ENCODE measurements at places on chromosomes 16 and 17.

DNA sequence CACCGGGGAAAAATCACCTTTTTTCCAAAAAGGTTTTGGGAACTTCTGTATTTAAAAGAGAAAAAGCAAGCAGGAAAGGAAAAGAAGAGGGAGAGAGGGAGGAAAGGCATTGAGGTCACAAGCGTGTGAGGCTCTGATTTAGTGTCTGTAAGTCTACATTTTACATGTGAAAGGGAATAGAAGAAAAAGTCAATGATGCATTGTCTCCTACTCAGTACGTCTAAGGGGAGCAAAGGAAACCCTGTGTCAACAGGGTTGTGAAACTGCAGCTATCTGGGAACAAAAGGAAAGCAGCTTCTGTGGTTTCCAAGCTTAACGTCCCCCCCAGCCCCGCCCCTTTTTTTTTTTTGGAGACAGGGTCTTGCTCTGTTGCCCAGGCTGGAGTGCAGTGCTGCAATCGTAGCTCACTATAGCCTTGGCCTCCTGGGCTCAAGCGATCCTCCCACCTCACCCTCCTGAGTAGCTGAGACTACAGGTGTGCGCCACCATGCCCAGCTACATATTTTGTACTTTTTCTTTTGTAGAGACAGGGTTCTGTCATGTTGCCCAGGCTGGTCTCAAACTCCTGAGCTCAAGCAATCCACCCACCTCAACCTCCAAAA, 1.8 kb upstream of the CDC42EP4 start:
- no peak for DNase-seq

- peak; percentile 61 for DNase-seq
Measured at GRCh38 chr16:2953706-2954627, 10.1 kb upstream of the KREMEN2 start.

GRCh38 chr16:53937161-53937880, 233.4 kb downstream of the FTO start:
- DNase-seq, result no peak

DNA sequence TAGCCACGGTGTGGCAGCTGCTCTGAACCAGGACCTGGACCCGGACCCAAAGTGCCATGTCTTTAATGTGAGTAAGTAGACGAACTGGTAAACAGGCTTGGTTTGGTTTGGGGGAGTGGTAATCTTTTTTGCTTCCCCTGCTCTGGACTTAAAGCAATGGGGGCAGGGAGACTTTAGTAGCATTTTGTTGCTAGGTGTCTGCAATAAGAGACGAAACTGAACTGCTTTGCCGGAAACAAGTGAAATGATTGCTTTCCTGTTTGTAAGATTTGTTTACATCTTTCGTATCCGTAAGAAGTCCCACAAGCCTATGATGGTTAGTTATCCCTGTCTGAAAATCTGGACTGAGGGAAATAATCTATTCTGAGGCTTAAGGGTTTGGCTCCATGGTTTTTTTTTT, 21.5 kb downstream of the PRCD start:
- no peak for DNase-seq

DNA sequence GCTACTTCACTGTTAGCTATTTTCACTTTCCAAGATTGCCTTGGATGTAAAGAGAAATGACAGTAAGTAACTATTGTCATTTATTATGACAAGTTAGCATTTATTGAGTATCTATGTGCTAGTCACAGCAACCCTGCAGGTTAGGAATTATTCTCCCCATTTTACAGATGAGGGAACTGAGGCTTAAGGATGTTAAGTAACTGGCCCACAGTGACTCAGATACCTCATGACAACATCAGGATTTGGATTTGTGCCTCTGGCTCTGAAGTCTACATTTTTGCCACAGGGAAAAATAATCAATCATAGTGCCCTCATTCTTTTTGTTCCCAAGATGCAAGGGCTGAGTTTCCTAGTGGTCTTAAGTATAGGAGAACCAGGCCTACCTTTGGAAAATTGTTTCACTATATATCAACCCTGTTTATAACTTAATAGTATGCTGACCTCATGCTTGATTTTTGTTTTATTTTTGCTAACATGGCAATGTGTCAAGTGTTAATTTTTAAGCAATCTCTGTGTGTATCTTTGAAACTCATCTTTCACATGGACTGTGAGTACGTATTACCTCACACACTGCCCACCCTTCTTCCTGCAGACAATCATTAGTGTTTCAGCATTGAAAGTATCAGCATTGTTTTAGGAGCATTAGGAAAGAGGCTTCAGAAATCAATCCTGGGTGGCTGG, 105.0 kb downstream of the TANGO6 start:
- no peak for DNase-seq

- peak; percentile 61 for DNase-seq
Measured at GRCh38 chr17:77212833-77213777, 72.3 kb downstream of the SEC14L1 start.

- no peak for DNase-seq
Measured at GRCh38 chr17:50853781-50854180, 12.4 kb downstream of the TOB1 start.

DNA sequence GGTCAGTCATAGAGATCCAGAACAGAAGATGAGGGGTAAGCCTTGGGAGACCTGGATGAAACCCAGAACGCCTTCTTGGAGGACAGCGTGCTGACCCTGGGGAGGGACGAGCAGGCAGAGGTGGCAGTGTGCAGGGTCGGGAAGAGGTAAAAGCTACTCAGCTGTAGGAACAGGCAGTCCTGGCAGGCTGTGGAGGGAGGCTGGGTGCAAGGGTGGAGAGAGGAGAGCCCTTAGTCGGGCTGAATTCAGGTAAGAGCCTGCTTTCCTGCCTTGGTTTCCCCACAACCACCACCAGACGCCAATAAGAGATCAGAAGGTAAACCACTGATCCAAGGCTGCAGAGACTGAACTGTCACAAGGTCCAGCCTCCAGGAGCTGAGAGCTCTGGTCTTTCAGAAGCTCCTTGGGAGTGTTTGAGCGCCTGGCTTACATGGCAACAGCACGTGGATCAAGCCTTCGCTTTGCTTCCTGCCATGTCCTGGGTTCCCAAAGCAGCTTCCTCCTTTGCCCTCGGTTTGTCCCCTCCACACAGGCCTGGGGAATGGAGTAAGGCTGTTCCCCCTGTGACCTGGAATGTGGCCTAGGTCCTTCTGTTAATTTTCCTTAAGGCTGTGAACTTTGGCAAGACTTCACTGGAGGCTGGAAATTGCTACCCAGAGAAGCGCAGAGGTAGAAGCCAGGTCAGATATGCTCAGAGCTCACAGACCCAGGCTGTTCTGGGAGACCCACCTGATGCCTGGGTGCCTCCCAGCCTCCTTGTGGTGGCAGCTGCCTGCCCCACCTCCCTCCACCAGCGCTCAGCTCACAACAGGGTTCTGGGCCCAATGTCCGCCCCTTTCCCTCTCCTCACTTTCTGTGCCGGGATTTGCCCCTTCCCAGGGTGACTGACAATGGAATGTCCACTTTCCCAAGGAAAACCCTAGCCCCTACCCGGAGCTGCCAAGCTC, 3.9 kb upstream of the PDK2 start:
- DNase-seq, result no peak

DNA sequence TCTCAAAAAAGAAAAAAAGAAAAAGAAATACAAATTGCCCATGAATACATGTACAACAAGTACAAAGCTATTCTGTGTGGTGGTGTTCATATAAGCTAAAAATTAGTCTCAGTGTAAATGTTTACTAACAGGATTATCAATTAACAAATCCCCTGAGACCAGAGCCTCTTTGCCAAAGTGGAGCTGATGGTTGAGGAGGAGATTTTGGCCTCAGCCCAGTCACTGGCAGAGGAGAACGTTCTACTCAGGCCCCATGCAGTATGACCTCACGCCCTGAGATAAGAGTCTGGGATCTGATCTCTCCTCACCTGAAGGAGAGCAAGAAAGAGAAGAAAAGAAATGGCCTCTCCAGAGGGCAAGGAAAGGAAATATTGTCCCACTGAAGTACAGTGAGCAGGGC, 35.5 kb upstream of the NOL11 start:
- no peak for DNase-seq

DNA sequence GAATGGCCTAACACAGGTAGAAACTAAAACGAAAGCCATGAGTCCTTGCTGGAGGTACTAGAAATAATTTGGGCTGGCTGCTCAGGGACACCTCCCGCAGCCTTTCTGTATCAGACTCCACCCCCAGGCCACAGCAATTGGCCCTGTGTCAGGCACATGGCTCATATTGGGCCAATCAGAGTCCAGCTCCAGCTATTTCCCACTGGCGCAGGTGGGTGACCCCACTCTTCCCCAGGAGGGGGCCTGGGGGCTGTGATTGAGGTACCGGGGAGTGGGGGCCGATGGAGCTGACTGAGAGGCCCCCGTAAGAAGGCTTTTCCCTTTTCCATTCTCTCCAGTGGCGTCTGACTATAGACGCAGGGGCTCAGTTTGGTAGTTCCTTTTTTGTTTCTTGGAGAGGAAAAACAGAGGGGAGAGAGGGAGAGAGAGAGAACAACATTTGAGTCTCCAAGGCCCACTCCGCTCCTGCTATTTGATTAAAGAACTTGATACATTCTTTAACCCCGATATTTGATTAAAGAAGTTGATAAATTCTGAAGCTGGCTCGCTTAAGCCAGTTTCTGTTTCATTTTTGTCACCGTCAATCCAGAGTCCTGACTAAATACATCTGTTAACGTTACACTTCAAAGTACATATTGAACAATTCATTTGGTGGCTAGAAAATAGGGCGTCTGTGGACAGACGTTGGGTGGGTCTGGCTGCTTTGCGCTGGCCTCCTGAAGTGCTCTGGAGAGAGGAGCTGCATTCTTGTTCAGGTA, 26.3 kb downstream of the FOXL1 start:
- DNase-seq, result no peak

GRCh38 chr17:20206591-20206990, 197.4 kb downstream of the SPECC1 start:
- no peak for DNase-seq

All from kidney (tissue), 22 donors.